ENCODE measurements at places on chromosomes 4 and X.

DNA sequence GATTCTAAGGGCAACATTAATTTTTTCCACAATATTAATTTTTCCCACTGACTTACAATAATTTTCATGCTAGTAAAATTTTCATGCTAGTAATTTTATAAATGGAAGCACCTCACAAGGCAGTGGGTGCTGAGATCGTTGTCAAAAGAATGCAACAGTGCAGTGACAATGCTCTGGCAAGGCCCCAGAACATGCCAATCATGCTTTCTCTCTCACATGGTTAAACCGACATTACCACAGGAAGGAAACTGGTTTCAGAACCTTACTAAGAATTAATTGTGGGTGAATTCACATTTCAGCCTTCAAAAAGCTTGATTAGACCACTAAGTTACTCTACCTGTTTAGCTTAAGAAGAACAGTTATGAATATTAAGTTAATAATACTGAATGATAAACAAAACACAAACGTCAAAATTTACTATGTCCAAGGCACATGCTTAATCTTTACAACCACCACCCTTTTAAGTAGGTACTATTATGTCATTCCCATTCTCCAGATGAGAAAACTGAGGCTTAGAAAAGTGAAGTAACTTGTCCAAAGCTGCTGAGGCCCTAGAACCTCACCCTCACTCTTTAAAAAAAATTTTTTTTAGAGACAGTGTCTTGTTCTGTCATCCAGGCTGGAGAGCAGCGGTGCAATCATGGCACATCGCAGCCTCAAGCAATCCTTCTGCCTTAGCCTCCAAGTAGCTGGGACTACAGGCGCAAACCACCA is 10.0 kb upstream of the OPHN1 start:
- no peak for DNase-seq

DNA sequence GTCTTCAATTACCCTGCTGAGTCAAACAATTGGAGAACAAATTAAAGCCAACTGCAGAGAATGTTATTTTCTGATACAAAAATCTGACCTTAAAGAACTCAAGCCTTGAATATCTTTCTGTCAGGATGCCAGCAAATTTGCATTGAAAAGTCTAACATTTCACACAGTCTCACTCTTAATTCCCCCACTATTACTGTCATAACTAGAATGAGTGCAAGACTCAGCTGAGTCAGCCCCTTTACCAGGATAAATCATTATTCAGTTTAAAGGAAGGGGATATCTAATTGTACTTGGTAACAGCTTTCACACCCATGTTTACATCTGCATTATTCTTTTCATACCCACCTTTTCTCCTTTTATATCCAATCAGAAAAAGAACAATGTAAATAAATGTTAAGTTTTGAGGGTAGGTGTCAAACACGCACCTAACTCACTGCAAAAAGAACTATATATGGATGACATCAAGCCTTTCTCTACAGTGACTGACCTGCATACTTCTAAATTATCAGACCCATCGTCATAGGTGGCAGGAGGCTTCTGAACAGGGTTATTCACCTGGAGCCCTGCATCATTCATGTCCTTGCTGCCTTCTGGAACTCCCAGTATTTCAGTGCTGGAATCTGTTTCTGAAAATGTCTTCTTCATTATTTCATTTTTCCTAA is 117.4 kb downstream of the TMA16 start:
- DNase-seq = no peak

- DNase-seq = peak; percentile 87
Observed at GRCh38 chr4:98687876-98688275, 29.5 kb upstream of the TSPAN5 start.

- DNase-seq = no peak
Observed at GRCh38 chr4:142449771-142450373, 396.2 kb downstream of the INPP4B start.
